NCI-H1048 (cell line): ENCODE measurements at places on chromosomes 5 and 9.
A peak's percentile ranks its signal among the peaks of the same experiment; 100 is the strongest.

DNA sequence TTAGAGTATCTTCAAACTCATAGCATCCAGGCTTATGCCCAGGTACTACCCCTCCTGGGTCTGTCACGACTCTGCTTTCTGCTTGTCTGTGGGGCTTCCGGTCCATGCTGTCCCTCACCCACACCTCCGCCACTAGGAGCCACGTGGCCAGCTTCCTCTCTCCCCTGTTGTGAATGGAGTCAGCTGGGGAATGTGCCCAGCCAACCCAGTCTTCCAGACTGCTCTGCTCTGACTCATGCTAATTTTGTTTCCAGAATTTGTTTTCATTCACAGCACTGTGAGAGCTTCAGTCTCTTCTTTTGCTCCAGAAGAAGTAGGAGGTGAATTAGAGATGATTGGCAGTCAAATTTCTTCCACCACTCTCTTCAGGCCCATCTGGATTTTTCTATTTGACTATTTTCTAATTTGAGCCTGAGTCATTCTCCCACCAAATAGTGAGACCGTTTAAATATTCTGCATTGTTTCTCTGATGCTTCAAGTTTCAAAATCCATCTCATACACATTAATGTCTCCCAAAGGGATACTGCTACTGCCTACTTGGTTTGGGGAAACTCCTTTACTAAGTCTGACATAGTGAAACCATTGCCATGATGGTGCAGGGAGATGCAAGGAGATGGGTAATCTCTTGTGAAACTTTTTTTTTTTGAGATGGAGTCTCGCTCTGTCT lies 424.1 kb upstream of the KIF2A start:
- DNase-seq = no peak

DNA sequence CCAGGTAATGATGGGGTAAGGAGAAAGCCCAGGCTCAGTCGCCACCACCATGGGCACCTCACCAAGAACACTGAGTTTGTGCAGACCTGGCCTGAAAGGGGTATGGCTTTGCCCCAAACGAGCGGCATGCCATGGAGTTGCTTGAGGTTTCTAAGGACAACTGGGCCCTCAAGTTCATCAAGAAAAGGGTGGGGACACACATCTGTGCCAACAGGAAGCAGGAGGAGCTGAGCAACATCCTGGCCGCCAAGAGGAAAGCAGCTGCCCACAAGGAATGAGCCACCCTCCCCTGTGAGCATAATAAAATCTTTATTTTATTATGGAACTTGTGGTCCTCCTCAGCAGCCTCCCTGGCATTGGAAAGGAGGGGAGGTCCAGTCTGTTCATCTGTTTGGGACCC lies 23.8 kb downstream of the CD14 start:
- DNase-seq = no peak

DNA sequence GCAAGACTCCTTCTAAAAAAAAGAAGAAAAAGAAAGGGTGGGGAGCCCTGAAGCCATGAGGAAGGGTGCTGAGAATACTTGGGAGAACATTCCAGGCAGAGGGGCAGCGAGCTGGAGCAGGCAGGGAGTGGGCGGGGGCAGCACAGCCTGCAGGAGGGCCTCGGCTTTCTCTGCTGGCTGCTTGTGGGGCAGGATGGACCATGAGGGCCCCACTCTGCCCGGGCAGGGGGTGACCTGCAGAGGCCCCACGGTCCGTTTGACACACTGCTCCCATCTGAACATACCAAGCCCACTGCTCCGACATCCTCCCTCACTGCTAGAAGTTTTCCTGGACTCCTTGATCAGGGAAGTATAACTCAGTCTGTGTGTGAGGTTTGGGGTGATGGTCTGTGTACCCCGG lies 11.7 kb upstream of the NUP214 start:
- no peak for DNase-seq

DNA sequence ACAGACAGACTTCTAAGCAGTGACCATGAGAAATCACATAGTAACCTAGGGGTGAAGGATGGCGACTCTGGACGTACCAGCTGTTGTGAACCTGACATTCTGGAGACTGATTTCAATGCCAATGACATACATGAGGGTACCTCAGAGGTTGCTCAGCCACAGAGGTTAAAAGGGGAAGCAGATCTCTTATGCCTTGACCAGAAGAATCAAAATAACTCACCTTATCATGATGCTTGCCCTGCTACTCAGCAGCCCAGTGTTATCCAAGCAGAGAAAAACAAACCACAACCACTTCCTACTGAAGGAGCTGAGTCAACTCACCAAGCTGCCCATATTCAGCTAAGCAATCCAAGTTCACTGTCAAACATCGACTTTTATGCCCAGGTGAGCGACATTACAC lies 38.0 kb upstream of the CCDC152 start:
- DNase-seq = no peak

GRCh38 chr5:1161833-1162229 lies 39.6 kb upstream of the SLC6A19 start:
- DNase-seq = no peak

GRCh38 chr9:419571-420171 lies 205.0 kb downstream of the DOCK8 start:
- DNase-seq = peak; percentile 18

GRCh38 chr9:94553029-94553938 lies 1.6 kb upstream of the PCAT7 start:
- no peak for DNase-seq

GRCh38 chr5:33423018-33423630 lies 17.6 kb upstream of the TARS1 start:
- DNase-seq = no peak

DNA sequence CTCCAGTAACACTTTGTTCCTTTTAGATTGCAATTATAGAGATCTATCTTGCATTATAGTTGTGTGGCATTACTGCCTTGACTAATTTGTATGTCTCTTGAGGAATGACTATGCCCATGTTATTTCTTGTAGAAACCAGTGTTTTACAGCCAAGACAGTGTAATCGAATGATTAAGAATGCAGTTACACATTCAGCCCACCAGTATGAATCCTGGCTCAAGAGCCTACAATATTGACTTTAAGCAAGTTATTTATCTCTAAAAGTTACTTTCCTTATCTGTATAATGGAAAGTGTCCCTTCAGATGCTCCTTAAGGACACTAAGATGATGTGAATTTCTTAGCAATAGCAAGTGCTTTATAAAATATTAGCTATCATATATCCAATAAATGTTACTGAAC lies 9.7 kb upstream of the SNX24 start:
- no peak for DNase-seq

DNA sequence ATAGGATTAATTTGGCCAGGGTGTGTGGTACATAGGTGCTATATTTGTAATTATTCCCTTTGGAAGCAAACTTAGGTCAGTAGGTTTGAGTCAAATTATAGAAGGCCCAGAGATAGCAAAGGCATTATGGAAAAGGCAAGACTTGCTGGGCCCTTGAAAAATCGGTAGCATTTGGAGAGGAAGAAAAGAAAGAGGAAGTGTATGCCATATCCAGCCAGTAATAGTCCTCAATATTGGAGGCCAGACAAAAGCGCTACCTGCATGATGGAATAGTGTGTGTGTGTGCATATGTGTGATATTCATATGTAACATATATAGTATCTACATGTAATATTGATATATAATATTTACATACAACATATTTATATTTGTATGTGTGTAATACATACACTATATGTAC lies 146.1 kb downstream of the GHR start:
- no peak for DNase-seq

DNA sequence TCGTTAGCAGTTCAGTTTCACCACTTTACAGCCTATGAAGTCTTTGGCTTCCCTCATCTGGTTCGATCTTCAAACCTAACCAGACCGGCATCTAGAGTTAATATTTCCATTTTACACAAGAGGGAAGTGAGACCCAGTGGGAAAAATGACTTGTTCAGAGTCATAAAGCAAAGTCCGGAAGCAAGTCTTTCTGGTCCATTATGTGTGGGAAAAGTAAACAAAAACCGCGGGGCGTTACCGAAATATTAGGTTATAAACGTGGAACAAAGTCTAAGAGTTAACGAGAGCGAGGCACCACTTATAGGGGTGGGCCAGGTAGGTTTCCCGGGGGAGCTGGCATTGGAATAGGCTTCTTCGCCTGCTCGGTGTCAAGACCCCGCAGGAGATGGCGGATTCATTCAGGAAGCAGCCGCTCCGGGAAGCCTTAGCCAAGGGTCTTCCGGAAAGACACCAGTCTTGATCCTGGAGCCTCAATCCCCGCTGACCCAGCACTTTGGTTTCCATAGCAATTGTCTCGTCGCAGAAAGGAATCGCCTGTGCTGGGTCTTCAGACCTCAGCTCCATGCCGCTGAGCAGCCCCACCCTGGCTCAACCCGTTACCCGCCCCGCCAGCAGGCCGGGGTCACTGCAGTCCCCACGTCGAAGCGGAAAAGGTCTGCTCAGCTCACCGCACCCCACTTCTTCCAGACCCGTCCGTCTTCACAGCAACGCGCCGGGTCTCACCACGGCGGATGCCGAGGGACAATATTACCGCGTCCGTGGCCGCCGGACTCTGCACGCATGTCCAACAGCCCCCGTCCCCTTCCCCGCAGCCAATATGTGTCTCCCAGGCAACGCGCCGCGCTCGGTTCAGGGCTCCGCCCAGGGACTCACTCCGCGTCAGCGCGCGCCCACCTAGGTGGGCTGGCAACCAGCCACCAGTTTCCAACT lies at the start of gene C5orf52:
Gene C5orf52, plus strand, starts transcription at position 872 of the 930 bp plus-strand sequence. CDS start 82 bp downstream, outside the sequence.
- no peak for DNase-seq

DNA sequence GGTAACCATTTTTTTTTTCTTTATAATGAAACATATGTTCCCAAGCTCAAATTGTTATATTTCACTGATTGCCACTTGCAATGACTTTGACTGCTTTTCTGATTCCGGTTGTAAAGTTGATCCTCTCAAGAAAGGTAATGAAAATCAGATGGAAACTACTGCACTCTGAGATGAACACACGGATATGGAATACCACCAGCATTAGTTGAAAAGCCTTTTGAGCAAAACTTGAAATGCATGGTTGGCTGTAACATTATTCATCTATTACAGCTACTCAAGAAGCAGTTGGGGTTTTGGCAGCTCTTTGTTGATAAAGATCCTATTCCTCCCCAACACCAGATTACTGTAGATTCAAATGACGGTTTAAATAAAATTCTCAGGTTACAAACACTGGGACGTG lies 591.6 kb upstream of the DMAC1 start:
- DNase-seq = no peak

DNA sequence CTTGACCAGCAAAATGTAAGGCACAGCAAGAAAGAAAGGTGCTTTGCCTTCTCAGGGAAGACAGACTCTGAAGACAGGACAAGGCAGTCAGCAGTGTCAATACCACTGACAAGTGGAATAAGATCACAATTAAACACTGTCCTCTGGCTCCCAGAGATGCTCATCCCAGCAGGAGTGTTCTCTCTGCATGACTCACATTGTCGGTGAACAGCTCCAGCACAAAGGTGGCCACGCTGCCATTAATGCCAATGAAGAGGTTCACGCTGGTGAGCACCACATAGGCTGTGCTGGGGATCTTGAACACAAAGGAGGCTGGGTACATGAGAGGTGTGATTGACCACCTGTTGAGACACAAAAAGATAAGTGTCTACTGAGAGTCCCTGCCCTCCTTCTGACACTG lies 31.9 kb downstream of the NIPSNAP3B start:
- no peak for DNase-seq

- no peak for DNase-seq
Measured at GRCh38 chr9:841371-842209, at the start of gene DMRT1. TSS of gene DMRT1 (plus strand) at chr9:841697. CDS start at chr9:841839, 142 bp downstream.

DNA sequence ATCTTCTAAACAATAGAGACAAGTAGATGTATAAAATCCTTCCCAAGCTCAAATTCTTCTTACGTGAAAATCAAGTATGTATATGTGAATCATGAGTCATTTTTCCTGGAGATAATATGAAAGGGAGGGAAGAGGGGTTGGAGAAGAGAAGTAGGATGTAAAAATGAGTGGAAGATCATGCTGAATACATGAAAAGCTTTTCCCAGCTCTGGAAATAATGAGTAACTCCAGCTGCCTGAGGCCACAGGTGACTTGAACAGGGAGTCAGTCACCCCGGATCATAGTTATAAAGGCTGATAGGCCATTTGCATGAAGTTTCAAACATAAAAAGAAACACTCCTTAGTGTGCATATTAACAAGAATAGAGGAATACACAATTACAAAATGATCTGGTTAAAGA lies 486.7 kb downstream of the EFNA5 start:
- no peak for DNase-seq

GRCh38 chr5:58927181-58927580 lies 344.3 kb downstream of the RAB3C start:
- DNase-seq = no peak

- no peak for DNase-seq
Measured at GRCh38 chr9:32258482-32258881, 126.0 kb upstream of the ACO1 start.

GRCh38 chr5:522116-522515 lies 2.1 kb downstream of the SLC9A3 start:
- DNase-seq = no peak

GRCh38 chr9:8011974-8012373 lies 212.4 kb upstream of the DMAC1 start:
- no peak for DNase-seq

GRCh38 chr5:73447530-73448462 lies 781 bp downstream of the FOXD1 start:
- DNase-seq = no peak

- no peak for DNase-seq
Measured at GRCh38 chr5:180649297-180650039, at the start of gene FLT4. TSS of gene FLT4 (minus strand) at chr5:180649600. CDS start at chr5:180649545, 55 bp downstream.

GRCh38 chr5:15131909-15132308 lies 260.3 kb upstream of the ANKH start:
- no peak for DNase-seq
